ENCODE measurements at places on chromosomes 5 and 9.

DNA sequence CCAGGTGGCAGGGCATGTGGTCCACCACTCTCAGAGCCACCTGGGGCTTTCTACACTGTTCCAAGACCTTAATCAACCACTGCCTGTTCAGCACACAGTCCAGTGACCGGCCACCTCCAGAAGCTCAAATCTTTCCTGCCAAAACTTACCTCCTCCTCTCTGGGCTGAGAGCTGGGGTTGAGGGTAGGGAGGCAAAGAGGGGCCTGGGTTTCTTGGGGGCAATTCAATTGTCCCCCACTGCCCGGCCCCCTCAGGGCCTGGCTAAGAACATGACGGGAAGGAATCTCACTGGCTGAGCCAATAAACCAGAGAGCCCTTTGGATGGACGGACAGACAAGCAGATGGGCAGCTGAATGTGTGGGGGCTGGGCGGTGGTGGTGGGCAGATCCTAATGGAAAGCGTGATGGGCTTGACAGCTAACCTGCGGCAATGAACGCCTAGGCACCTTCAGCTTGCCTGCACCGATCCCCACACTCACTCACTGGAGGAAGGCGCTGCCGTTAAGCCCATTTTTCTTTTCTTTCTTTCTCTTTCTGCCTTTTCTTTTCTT is 5.4 kb downstream of the NR5A1 start:
- no peak for DNase-seq

DNA sequence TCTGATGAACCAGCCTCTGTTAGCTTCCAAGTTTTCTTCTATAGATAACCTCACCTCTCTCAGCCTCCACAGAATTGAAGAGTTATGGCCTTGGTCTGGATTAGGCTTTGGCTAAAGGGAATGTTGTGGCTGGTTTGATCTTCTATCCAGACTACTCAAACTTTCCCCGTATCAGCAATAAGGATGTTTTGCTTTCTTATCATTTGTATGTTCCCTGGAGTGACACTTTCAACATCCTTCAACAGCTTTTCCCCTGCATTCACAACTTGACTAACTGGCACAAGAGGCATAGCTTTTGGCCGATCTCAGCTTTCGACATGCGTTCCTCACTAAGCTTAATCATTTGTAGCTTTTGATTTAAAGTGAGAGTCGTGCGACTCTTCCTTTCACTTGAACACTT is 28.1 kb upstream of the GNE start:
- no peak for DNase-seq

DNA sequence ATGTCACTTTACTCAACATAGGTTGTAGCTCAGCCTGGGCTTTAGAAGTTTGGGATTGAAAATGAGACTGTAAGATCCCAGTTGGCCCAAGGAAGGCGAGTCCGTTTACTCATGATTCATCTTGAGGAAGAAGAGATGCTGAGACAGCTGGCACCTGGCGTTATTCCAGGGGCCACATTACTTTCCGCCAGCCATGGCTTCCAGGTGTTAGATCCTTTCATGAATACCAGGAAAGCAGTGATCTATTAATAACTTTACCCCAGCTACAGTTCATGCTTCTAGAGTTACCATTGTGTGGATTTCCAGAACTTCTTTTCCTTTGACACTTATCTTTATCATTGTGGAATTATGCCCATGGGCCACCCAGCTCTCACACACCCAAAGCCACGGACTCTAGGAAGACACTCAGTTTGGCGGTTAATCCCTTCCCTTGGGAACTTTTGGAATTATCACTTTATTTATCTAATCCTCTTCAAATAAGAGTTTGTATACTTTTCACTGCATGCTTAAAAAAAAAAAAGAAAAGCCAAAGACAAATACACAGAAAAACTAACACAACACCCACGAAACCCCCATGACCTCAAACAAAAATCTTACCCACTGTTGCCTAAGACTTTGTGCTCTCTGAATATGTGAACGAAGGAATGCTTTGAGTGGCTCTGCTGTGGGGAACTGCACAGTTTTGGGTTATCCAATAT is 26.9 kb downstream of the RAI14 start:
- DNase-seq = no peak

GRCh38 chr9:103530934-103531333 is 535.8 kb downstream of the CYLC2 start:
- DNase-seq = peak; percentile 4

- no peak for DNase-seq
Measured at GRCh38 chr5:1381370-1382247, 36.7 kb upstream of the CLPTM1L start.

DNA sequence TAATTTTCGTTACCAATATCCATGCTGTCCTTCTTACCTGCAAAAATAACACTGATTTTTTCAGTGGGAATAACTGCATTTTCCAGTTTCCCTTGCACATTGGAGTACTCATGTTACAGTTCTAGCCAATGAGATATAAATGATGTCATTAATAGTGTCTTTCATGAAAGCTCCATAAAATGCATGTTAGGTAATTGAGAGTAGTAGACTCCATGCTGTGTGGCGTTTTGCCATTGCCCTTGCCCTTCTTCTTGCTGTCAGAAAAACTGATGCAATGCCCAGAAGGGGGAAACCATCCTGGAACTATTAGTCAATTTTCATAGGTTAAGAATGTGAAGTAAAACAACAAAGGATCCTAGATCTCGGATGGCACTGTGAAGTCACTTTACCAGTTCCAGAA is 1765.3 kb downstream of the EFNA5 start:
- DNase-seq = no peak

DNA sequence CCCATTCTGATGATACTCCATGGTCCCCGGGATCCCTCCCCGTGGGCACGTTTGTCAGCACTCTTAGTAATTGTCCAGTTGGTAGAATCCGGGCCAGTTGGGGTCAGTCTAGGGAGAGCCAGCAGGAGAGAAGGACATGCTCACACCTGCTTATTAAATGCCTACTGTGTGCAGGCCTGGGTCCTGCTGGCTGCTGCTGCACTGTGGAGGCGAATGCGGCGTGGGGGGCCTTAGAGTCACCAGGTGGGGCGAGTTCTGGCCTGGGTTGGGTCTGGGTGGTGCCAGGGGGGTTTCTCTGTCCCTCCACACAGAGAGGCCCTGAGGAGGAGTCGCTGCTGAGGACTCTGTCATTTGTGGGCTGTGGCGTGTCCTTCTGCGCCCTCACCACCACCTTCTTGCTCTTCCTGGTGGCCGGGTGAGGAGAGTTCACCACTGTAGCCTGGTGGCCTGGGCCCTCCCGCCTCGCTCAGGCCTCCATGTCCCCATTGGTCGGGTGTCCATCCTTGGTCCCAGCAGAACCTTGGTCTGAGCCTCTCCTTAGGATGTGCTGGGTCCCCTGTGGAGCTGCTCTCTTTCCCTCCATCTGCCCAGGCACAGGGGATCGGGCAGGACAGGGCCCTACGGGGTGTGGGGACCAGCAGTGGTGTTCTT is 17.3 kb downstream of the ADGRD2 start:
- DNase-seq = no peak

DNA sequence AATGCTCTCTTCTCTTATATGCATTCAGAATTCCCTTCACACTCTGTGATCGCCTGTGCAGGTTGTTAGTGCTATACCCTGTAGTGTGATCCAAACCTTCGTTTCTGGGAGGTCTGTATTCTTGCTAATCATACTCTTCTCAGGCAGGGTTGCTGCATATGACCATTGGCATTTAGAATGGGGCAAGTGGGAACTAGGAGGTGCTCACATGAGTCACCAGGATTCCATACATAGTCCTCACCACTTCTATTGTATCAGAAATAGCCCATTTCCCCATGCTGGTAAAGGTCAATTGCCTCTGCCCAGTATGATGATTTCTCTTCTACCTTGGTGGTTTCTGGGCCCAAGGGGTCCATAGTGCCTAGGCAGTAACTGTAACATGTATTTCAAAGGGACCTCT is 443.5 kb upstream of the CDH6 start:
- no peak for DNase-seq

DNA sequence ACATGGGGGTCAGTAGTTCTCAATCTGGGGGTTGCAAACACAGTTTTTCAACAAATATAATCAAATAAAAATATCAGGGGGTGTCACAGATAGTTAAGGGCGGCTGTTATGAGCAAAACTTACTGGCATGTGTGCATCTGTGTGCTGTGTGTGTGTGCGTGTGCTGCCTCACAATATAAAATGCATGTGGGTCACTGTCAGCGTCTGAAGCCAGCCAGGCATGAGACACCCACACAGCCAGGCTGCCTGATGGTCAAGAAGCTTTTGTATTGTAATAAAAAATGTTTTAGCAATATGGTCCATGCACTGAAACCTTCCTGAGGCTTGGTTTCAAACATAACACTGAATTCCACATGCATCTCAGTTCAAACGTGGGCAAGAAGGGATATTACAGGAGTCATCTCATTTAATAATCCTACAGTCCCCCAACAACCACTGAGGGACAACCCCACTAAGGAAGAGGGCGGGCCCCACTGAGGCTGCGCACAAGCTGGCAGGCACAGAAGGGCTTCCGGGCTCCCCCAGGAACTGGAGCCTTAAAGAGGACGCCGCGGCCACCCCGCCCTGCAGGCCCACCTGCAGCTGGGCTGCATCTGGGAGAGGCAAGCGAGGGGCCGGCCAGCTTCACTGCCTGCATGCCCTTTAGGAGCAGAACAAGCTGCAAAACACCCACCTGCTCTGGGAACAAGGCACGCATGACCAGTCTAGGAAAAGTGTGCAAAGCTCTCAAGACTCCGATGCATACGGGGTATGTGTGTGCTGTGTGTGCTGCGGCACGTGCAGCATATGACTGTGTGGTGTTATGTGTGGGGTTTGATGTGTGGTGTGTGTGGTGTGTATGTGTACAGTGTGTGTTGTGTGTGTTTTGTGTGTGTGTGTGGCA is 14.1 kb downstream of the SEMA4D start:
- DNase-seq = no peak

DNA sequence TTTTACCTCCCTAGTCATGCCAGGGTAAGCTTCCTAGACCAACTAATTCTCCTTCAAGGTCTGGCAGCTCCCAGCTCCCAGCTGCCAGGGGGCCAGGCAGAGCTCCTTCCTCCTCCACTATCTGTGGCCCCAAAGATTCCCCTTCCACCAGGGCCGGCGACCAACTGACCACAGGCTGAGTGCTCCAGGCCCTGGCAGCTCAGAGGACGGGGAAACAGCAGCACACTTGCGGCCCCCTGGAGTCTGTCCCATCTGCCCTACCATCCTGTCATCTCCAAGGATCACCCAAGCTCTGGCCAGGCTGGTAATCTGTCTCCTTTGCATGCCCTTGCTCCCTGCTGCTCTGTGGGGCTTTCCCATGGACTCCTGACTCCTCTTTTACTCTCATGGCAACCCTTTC is 31.2 kb upstream of the BASP1 start:
- no peak for DNase-seq

GRCh38 chr9:96874947-96875460 is 20.7 kb upstream of the ZNF782 start:
- peak; percentile 39 for DNase-seq

GRCh38 chr5:134132372-134133187 is 18.1 kb downstream of the TCF7 start:
- DNase-seq = no peak

DNA sequence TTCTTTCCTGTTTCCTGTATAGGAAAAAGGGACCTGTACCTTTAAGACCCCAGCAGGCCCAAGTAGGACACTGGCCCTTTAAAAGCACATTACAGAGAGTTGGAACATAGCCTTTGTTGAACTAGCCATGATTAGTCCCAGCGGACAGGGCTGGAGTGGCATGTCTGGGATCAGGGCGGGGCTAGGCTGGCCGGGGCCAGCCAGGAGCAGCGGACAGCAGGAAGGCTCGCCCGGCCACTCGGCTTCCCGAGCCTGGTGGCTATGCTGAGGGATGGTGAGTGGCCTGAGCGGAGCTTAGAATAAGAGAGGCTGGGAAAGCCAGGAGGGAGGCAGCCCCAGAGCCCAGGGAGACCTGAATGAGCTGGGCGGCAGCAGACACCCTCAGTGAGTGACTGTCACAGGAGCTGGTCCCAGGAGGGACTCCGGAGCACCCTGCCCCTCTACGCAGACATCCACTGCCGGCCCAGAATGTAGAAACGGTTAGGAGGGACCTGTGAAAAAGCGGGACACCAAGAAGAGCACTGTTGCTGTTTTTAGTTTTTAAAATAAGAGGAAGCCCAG is 92.1 kb downstream of the DAB2IP start:
- DNase-seq = peak; percentile 10

- DNase-seq = no peak
Measured at GRCh38 chr5:10632110-10632761, 68.4 kb downstream of the ANKRD33B start.

- no peak for DNase-seq
Measured at GRCh38 chr9:128575469-128575868, 23.1 kb downstream of the SPTAN1 start.

All from NCI-H146 (cell line).